ENCODE measurements at places on chromosomes 12 and 14.

DNA sequence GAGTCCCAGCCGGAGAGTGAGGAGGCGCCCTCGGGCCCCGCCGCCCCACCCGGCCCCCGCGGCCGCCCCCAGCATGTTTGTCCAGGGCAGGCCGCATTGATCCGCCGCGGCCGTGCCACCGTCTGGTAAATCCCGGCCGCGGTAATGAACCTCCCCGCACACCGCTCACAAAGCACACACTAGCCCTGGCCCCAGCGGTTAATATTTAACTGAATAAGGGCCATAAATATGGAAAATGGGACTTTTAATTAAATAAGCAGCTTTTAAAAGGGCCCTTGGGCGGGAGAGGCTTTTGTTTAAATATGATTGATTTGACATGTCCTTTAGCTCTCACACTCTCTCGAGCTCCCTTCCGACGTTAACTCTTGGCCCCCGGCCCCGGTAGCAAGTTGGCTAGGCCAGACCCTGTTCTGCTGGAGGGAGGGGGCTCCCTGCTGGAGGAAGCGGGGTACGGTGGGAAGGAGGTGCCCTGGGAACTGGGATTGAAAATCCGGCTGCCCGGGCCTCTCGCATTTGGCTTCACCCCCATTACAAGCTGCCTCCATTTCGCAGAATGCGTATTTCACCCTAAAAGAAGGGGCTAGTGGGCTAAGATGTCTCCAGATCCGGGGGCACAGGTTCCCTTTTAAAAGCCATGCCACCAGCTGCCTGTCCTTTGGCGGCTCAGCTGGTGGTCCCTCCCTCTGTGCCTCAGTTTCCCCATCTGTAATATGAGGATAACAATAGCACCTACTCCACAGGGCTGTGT is 199.8 kb downstream of the RBM19 start:
- DNase-seq: no peak

DNA sequence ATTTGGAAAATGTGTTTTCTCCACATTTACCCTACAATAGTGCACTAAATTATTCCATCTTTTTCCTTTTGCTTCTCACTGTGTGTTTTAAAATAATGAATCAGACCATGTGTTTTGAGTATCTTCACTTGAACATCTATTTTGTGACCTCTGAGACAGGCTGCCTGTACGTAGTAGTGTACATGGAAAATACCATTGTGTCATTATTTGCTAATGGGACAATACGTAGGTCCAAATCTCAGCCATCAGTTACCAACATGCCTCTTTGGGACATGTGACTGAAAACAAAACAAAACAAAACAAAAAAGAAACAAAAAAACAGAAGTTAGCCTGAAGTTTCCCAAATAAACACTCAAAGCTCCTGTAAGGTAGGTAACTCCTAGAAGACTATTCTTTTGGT is 7.1 kb upstream of the MYF6 start:
- DNase-seq: no peak

DNA sequence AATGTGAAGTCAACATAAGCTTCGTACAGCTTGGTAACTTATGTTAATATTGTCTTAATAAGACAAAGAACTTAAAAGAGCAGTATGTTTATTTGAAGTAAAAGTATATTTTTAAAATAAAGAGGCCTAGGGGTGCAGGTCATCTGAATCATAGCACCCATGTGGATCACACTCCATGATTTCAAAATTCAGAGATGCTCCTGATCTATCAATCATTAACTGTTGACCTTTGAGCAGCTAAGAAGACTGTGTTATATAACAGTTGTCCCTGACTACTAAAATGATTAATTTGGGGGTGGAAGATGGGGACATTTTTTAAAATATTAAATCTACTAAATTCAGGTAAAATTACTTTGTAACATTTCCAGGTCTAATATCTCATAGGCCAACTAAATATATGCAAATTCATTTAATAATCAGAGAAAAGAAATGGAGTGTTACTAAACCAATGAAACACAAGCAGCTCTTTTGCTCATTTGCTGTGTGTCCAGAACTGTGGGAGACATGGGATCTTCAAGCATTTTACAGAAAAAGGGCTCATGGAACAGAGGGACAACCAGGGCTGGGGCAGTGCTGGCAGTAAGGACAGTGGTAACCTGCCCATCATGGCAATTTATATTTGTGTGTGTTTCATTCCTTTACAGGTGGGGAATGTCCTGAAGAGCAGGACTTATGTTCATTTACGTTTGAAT is 120.7 kb upstream of the PCED1B start:
- DNase-seq: no peak

DNA sequence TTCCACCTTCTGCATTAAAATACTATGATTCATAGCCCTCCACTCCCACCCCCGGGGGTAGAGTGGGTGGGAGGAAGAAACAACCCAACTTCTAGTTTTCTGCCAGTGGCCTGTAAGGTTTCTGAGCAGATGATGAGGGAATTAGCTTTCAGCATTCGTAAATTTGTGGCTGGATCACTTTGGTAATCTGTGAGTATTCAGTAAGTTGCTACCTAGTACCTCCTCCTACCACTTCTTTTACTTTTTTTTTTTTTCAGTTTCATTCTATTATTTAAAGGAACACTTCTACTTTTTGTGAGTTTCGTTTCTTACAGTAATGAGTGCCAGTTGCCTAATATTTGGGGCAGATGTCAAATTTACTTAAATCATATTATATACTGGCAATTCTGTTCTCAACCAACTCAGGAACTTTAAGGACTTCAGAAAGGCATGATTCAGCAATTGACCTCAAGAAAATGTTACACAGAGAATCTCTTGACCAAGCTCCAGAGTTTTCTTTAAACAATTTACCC is 42.4 kb upstream of the EMP1 start:
- no peak for DNase-seq

GRCh38 chr12:62045211-62045610 is 215.0 kb upstream of the USP15 start:
- no peak for DNase-seq

DNA sequence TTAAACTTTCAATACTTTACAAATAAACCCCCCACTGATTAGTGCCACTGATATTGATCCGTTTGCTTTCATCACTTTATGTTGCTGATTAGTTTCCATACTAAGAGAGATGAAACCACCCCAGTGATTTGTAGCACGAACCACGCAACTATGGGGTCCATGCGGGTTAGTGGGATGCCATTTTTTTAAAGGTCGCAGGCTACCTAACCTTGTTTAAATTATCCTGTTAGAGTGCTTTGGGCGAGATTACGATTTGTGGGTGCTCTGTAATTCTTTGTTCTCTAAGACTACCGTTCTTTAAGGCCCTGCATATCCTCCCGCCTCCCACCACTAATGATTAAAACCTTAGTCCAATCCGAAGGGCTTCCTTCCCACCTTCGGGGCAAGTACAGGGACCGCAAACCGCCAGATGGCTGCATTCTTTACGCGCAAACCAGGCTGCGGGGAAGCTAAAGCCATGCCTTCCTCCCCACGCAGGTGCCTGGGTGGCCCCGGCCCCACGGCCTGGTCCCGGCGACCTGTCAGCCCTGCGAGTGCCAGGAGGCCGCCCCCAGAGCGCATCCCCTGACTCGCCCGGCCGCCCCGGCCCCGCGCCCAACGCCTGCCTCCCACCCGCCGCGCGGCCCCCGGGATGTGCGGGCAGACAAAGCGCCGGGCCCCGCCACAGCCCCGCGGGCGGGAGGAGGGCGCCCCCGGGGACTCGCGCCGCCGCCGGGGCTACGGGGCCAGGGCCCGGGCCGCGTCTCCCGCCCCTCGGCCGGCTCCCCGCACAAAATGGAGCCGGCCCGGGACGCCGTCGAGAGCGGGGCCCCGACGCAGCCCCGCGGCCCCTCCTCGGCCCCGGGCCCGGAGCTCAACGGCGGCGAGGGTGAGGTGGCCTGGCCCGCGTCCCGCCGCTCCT is 759 bp downstream of the NFYB start:
- peak; percentile 57 for DNase-seq

GRCh38 chr12:54337280-54337842 is 12.4 kb downstream of the COPZ1 start:
- DNase-seq: peak; percentile 72

GRCh38 chr12:105109465-105110212 is 2.1 kb downstream of the WASHC4 start:
- DNase-seq: no peak

DNA sequence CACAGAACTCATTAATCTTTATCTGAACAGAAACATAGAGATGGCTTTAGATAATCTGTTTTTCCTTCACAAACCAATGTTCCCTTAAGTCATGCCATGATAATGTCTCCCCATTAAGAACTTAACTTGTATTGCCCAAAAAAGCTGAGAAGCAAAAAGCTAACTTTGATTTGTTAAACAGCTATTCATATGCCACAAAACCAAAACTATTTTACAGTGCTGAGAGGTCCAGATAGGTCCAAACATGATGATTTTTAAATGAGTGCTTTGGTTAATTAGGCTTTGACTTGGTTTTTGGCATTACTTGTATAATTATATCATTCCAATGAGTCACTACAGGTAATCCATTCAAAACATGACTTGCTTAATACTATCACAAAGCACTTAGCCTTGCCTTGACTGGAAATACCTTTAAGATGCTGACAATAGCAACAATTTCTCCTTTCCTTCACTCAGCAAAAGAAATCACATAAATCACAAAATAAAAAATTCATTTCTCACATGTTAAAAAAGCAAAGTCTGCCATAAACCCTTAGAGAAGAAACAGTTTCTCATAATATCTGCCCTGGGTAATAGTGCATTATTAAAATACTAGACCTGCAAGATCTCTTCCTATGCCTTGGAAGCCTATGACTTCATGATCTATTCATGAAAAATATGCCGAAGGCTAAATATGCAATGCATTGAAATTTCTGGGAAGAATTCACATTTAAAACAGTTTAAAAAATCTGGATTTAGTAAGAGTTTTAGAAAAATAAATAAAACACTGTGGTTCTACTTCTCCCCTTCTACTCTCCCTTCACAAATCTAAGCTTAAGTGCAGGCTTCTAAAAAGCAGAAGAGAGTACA is 52.0 kb upstream of the SAV1 start:
- no peak for DNase-seq

GRCh38 chr12:118357257-118358007 is 15.3 kb downstream of the TAOK3 start:
- peak; percentile 63 for DNase-seq

- no peak for DNase-seq
Measured at GRCh38 chr14:81085596-81085995, 130.2 kb downstream of the TSHR start.

DNA sequence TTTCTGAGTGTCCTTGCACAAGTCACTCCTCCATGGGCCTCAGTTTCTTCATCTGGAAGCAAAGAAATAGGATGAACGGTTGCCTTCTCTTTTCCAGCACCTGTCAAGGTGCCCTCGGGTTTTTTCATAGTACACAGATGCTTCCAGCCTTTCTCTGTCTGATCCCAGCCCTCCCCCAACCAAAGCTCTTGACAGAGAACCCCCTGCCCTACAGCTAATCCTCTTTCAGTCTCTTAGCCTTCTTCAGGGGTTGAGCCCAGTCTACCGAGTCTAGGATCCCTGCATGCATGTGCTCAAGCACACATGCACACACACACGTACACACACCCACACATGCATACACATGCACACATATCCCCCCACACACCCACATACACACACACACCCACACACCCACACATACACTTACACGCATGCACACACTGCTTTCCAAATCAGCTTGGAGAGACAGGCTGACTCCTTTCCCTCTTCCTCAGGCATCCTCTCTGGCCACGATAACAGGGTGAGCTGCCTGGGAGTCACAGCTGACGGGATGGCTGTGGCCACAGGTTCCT is 4.7 kb downstream of the CDCA3 start:
- no peak for DNase-seq

GRCh38 chr12:585062-586061 is 77.9 kb downstream of the NINJ2 start:
- no peak for DNase-seq

DNA sequence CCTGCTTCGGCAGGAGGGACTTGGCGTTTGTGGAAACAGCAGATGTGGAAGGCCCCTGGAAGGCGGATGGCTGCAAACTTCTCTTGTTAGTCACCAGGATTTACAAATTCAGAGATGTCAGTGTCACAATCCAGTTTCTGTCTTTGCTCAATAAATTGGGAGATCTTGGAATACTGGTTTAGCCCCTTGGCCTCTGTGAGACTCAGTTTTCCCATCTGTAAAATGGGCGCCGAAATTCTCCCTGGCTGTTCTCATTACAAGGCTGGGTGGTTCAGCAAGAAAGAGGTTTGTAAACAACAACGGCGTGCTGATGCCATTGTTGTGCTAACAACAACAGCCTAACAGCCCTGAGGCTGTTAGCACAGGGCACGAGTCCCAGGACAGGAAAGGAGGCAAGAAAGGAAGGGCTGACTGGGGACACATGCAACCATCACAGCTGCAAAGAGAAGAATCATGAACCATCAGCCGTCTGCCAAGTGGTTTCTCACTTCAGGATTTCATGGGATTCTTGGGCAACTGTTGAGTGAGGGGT is 127.5 kb downstream of the AACS start:
- no peak for DNase-seq

DNA sequence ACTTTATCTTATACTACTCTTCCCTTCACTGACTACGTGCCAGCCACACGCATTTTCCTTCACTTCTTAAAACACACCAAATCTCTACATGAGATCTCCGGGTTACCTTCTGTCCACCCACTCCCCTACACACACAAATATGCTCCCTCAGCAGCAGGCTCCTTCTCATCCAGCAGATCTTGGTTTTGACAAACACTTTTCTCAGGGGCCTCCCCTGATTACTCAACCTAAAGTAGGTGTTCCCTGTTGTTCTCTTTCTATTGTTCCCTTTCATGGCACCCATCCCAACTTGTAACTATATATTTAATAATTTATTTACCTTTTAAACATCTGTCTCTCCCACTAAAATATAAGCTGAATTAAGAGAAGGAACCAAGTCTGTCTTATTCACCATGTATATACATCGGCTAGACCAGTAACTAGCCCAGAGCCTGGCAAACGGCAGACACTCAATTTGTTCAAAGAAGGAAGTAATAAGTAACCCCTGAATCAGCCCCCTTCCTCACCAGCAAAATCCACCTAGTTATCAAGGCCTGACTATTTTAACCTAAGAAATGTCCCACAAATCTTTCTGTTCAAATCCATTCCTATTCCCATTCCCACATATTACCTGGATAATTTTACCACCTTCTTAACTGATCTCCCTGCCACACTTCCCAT is 2.7 kb downstream of the C2CD5 start:
- DNase-seq: no peak

Data from K562 (cell line).